ENCODE measurements at places on chromosomes 3 and 15. TPM values are rescaled to one million over a fixed set of nuclear protein-coding genes. Genes with fewer than 3 reads are reported as not detected.

MUC20 gene
- total RNA-seq: 3.8 TPM

DNASE1L3 gene
- 172 TPM for total RNA-seq

SERINC4 gene
- not detected for total RNA-seq

SYNPR gene
- not detected for total RNA-seq

TSEN2 gene
- total RNA-seq: 13.1 TPM

KBTBD13 gene
- total RNA-seq: not detected

ZNF860 gene
- total RNA-seq: 8.2 TPM

C3orf85 gene
- not detected for total RNA-seq

PARP3 gene
- 28.2 TPM for total RNA-seq

DNA sequence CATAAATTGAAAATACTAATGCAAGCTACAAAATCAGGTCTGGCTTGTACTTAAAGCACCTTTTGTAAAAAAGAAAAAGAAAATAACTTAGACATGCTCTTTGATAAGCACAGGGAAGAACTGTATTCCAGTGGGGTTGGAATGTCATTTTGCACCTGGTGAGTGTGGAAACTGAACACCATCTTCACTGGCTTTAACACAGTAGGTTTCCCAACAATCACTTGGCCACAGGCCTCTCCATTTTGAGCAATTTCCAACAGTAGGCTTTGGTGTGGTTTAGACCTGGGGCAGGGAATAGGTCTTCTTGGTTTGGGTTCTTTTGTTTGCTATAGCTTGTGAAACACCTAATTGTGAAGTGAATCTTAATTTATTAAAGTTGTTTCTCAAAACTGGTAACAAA is 18.9 kb downstream of the PDZRN3 start:
- DNase-seq: no peak

DNA sequence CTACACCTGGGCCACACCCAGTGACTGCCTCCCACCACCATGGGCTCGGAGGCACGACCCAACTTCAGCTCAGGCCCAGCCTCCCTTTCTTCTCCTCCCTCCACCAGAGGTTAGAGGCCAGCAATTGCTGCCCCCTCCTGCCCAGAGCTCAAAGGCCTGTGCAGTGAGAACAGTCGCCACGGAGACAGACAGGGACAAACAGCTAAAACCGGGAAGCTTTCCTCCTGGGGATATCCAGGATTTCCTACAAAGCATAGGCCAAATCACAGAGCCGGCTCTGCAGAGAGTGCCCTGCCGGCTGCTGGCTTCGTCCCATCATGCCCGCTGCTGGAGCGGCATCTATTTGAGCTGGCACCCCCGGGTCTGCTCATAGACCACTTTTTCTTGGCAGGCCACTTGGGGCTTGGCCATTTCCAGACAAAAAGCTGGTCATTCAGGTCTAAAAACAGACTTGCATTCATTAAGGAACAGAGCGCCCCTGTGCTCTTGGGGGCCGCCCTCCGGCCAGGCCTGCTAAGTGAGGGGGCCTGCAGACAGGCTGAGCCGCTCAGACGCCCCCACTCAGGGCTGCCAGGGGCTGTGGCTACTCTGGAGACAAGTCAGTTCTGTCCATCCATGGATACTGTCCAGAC is 17.5 kb downstream of the GRAMD2A start:
- DNase-seq: peak; percentile 47

DNA sequence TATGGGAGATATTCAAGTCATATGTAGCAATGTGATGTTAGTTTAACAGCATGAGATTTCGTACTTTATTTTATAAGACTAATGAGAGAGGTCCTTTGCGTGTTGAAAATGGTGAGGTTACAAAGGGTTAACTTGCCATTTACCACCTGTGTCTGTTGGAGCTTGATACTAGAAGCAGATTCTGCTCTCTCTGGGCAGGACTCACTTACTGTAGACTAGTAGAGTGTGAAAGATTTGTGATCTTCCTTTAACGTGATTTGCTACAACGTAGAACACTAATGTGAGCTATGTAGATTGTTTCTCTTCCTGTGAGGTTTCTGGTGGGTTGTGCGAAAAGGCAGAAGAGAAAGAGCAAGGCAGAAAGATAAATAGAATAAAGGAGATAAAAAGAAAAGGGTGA is 1.1 kb downstream of the TP63 start:
- DNase-seq: no peak

DNA sequence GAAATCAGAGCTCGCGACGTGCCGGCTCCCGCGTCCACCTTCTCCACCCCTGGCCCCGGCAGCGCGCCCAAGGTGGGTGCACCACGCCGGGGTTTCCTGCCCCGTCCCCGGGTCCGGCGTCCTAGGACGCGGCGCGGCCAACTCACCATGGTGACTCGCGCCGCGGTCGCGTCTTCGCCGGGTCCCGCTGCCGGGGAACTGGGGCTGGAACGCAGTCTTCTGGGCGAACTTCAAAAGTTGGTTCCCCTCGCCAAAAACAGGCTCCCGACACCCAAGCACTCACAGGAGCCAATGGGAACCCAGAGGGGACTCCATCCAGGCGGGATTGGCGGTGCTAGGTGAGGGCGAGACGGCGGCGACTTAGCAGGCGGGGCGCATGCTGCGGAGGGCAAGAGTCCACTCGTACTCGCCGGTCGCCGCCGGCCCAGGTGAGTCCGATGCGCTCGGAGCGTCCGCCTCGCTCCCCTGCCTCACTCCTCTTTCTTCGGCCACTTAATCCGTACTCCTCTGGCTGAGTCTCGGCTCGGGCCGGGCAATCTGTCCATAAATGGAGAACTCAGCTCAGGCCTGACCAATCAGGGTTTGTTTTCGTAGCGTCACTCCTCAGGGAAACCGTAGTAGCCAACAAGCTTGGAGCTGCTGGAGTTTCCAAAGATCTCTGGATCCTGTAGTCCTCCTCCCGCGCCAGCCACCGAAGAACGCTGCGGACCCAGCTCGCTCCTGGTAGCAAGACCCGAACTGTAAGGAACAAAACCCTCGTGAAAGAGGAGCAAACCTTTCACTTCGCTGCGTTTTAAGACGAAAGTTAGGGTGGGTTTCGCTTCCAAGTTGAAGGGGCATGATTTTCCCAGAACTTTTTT is at the start of gene MYO1E:
Gene MYO1E, minus strand, starts transcription at position 520 of the 860 bp plus-strand sequence. Its CDS starts 371 bp downstream, at position 149.
- peak; percentile 86 for DNase-seq

DNA sequence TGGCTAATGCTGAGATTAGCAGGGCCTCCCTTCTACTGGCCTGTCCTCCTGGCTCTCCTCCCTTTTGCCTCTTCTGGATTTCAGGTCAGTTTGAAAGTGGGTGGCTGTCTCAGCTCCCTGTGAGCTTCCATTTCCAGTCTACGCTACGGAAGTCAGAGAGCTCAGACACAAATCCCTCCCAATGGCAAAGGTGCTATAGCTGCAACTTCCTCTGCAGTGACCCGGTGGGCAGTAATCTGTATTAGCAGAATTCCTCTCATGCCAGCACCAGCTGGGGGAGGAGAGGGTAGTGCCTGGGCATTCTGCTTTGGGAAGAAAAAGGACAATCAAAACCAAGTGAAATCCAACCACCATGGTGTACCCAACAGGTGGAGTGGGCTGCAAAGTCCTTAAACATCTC is 171.4 kb downstream of the STT3B start:
- DNase-seq: no peak

DNA sequence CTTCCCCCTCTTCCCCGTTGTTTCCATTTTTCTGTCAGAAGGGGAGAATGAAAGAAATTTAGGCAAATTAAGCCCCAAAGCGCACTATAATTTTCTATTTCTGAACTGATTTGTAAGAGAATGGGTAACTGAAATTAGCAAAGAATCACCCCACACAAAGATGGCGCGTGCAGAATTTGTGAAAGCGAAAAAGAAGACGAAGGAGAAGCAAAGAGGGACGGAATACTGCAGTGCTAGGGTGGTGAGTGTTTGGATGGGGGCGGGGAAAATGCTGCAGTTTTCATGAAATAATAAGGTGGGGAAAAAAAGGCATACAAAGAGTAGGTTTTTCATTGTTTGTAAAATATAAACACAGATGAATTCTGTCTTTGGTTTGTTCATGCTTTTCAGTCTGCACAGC is 4.6 kb upstream of the CTNNB1 start:
- no peak for DNase-seq

- no peak for DNase-seq
Observed at GRCh38 chr3:26715431-26715830, 92.9 kb downstream of the LRRC3B start.

GRCh38 chr3:188309437-188310269 is 155.7 kb downstream of the LPP start:
- no peak for DNase-seq

GRCh38 chr3:132033471-132033870 is 1.3 kb downstream of the CPNE4 start:
- DNase-seq: no peak

GRCh38 chr15:87038404-87038803 is 958.7 kb downstream of the AGBL1 start:
- DNase-seq: no peak

DNA sequence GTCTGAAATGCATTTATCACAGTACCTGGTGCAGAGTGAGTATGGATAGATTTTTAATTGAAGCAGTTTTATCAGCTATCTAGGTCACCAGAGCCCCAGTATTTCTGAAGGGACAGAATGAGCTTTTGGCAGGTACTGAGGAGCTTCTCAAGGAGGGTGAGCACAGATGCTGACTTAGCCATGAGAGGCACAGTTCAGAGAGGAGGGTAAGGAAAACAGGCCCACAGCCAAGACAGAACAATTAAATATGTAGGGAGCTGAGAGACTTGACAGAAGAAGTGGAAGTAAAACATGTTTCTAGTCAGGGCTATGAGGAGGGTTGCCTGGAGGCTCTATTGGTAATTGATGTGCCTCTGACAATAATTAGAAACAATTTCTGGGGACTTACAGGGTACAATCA is 20.1 kb downstream of the ZNF80 start:
- DNase-seq: no peak

DNA sequence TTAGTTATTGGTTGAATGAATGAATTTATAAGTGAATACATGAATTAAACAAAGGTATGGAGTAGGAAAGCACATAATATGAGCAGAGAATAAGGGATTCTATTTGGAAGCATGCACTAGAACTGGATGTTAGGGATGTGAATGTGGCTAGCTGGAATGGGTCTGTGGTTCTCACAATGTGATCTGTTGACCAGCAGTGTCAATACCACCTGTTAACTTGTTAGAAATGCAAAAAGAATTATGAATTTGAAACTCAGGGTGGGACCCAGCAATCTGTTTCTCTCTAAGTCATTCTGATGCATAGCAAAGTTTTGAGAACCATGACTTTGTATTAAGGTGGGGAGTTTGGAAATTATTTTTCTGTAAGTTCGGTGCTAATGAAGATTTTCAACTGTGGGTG is 41.0 kb upstream of the SATB1 start:
- DNase-seq: no peak

DNA sequence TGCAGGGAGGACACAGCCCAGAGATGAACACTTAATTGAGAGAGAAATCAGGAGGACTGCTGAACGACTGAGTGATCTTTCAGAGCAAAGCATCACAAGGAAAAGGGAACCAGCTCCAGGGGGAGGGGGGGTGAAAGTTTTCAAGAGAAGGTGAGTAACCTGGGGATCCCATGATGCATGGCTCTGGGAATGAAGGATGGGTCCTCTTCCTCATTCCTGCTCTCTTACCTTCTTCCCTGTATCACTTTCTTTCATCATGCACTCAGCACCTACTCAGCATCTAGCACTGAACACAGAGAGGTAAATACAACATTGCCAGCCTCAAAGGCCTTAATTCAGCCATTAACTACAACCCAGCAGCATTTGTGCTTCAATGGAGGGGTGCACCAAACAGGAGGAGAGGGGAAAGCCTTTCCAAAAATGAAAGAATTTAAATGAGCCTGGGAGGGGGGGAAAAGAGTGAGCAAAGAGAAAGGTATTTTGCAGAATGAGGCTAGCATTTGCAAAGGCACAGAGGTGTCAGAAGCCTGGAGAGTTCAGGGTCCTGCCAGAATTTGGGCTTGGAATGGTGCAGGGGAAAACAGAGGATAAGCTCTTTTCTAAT is 427.4 kb downstream of the FOXP1 start:
- no peak for DNase-seq

DNA sequence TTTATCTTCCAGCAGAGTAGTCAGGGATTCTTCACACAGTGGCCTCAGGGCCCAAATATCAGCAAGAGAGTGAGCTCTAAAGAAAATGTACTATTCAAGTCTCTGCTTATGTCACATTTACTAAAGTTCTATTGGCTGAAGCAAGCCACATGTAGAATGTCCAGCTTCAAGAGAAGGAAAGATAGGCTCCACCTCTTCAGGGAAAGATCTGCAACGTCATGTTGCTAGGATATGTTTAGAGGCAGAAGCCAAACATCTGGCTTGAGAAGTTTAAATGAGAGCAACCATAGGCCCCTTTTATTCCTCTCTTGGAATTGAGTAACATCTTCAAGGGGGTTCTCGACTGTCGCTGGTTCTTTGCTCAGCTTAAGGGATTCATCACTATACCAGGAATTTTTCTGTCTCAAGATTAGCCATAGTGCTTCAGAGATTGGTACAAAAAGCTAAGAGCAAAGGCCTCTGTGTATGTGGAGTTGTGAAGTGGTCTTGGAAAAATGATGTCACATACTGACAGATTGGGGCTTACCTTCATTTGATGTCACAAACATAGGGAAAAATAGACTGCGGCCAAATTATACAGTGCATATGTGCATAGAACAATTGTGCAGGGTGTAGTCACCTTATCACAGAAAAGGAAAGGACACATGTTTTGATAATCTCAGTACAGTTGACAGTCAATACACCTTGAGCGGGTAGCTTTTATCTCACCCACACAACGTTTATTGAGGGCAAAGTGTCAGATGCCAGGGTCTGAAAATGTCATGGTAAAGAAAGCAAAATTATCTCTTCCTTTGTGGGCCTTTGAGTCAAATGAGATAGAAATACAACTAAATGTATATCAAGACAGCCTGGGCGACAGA is 11.3 kb upstream of the THRB start:
- no peak for DNase-seq

DNA sequence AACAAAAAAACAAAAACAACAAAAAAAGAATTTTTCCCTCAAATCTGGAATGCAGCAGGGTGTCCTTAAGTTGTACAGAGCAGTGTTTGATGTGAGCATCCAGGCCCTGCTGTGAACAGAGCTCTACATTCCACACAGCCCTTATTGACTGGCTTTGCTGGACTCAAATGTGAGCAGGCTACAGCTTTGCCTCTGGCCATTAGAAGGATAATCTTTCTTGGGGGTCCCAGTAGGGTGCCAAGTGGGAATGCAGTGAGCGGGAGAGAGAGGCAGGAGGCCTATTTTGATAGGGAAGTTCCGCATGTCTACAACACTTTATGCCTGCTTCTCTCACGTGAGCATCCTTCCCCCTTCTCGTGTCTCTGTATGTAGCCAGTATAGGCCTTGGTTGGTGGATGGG is 34.4 kb upstream of the TPRG1 start:
- no peak for DNase-seq

- no peak for DNase-seq
Observed at GRCh38 chr3:55097441-55097840, 169.6 kb upstream of the LRTM1 start.
